Stimulated activated CD4-positive, alpha-beta T cell treated with anti-CD3 and anti-CD28 coated beads, TNF-alpha, amount 100 ng/mL, for 1 hour (primary cell): ENCODE measurements at places on chromosomes 1 and 21.
A peak's percentile ranks its signal among the peaks of the same experiment; 100 is the strongest.

DNA sequence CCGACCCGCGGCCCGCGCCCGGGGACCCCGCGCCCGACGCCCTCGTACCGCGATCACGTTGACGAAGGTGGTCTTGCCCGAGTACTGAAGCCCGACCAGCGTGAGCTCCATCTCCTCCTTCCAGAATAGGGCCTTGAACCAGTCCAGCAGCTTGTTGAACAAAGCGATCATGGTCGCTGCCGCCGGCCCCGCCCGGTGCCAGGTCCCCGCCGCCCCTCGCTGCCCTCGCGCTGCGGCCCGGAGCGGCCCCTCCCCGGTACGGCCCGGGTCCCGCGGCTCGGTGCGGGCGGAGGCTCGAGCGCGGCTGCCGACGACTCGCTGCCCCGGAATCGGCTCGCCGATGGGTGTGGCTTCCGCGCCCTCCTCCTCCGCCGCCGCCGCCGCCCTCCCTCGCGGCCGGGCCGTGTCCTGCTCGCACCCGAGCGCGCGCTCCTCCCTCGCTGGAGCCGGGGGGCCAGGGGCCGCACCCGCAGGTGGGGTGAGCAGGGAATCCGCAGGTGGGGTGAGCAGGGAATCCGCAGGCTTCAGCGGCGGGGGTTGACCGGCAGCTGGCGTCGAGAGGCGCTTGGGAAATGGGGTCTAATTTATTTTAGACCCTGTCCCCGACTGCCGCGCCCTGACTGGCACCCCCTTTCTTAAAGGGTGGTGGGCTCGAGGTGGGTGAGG lies at the start of gene ARL8A:
Gene ARL8A (minus strand): TSS at position 336 of the 666 bp plus-strand sequence. CDS start 165 bp downstream, at position 171.
- peak; percentile 58 for DNase-seq

GRCh38 chr1:28815533-28816185 lies 3.7 kb downstream of the OPRD1 start:
- DNase-seq, result no peak

GRCh38 chr1:158153746-158154444 lies 26.8 kb upstream of the CD1D start:
- no peak for DNase-seq

- DNase-seq, result no peak
Measured at GRCh38 chr1:117183112-117183511, 27.6 kb downstream of the VTCN1 start.

- no peak for DNase-seq
Measured at GRCh38 chr1:150846473-150847146, 29.8 kb downstream of the ARNT start.

DNA sequence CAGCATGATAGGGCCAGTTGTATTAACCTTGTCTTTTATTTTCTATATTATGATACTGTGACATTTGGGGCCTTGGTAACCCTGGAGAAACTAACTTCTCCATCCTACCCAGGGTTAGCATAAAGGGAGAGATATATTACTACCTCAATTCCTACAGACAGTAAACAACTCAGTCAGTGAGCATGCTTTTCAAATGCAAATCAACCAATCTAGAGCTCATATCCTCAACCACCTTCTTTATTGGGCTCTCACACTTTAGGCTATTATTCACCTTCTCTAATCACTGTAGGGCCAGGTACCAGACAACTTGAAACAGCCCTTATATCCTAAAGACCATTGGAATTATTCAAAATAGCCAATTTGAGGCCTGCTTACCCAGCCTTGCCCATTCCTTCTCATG lies 477.6 kb downstream of the PTPRC start:
- DNase-seq, result no peak

GRCh38 chr1:117600966-117601365 lies 4.9 kb upstream of the TENT5C start:
- DNase-seq, result no peak

- no peak for DNase-seq
Measured at GRCh38 chr1:34774957-34775356, 6.1 kb upstream of the GJB3 start.

DNA sequence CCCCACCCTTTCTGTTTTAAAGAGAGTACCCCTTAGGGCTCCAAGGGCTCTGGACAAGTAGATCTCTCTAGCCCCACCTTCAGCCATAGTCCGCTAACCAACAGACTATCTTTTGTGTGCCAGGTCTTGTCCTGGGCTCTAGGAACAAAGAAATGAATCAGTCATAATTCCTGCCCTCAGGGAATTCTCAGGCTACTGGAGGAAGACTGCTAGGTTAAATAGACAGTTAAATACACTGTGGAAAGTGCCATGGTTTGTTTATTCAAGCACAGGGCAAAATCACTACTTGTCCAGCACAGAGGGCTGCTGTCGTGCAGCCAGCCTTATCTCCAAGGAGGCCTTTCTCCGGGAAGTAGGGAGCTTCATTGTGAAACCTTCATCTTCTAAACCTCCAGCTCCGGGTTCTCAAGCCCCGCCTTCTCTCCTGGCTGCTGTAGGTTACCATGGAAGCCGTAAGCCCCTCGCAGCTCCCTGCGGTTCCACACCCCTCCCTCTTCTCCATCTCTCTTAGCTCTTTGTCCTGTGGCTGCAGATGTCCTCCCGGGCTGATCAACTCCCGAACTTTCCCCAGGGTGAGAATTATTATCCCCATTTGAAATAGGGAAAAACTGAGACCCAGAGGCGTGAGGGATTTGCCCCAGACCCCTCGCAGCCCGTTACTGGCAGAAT lies 29.8 kb downstream of the SHISAL2A start:
- DNase-seq, result no peak

- no peak for DNase-seq
Measured at GRCh38 chr1:63643517-63643916, 50.3 kb downstream of the PGM1 start.

GRCh38 chr21:44329086-44329889 lies 9.9 kb downstream of the CFAP410 start:
- no peak for DNase-seq

GRCh38 chr1:239987103-239987745 lies 104.5 kb upstream of the FMN2 start:
- no peak for DNase-seq

- no peak for DNase-seq
Measured at GRCh38 chr21:44855572-44855971, 17.9 kb downstream of the PTTG1IP start.

- DNase-seq, result no peak
Measured at GRCh38 chr1:245310571-245311531, 156.1 kb downstream of the KIF26B start.

DNA sequence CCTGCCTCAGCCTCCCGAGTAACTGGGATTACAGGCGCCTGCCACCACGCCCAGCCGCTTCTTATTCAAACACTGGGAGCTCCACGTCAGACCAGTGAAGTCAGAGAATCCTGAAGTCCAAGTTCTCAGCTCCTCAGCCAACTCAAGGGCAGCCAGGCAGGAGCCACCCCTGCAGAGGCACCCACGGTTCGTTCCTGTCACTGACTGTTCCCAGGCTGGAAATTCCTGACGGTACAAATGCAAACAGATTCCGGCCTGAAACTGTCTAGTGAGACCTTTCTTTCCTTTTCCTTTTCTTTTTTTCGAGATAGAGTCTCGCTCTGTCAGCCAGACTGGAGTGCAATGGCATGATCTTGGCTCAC lies 11.7 kb downstream of the SLC35E2B start:
- no peak for DNase-seq

DNA sequence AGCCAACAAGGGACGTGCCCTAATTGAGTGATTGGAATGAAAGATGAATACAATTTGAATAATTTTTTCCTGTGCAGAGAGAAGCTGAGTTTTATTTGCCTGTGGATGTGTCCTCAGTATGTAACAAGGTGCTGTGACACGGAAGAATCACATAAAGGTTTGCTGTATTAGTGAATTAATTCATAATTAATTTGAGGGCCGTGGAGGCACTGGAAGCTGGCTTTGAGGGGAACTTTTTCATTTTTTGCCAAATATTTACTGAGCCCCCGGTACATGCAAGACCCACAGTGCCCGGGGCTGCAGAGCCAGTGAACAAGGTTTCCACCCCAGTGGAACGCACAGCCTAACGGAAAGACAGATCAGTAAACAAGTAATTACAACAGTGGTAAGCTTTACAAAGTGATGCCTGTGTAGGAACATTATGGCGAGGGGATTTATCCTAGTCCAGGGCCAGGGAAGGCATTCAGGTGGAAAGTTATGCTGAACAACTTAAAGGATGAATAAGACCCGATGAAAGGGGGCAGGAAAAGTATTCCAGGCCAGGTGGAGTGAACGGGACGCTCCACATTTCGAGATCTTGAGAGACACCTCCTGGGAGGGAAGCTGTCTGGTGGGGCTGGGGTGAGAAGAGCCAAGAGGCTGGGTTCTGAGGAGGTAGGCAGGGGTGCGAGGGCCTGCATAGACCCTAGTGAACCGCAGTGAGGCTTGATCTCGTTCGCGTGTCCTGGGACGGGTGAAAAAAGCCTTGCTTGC lies 773 bp upstream of the RCC2 start:
- no peak for DNase-seq

DNA sequence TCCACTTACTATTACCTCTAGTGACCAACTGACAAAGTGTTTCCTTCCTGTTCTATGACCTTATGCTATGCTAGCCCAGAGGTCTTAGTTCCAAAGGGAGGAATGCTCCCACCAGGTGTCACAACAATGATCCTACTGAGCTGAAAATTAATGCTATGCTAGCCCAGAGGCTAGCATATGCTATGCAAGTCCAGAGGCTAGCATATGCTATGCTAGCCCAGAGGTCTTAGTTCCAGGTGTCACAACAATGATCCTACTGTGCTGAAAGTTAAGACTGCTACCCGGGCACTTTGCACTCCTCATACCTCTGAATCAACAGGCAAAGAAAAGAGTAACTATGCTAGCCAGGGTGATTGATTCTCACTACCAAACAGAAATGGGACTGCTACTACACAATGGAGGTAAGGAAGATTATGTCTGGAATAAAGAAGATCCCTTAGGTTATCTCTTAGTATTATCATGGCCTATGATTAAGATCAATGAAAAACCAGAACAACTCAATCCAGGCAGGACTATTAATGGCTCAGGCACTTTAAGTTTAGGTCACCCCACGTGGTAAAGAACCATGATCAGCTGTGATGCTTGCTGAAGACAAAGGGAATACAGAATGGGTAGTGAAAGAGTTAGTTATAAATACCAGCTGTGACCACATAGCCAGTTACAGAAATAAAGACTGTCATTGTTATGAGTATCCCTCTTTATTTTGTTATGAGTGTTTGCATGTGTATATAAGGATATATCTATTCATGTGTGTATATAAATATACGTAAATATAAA lies 114.1 kb downstream of the CSMD2 start:
- DNase-seq, result no peak

- DNase-seq, result no peak
Measured at GRCh38 chr1:229856009-229856650, 210.9 kb upstream of the GALNT2 start.

- DNase-seq, result no peak
Measured at GRCh38 chr1:8666389-8667167, 150.9 kb downstream of the RERE start.

- DNase-seq, result no peak
Measured at GRCh38 chr21:42562816-42563215, 49.2 kb downstream of the SLC37A1 start.

DNA sequence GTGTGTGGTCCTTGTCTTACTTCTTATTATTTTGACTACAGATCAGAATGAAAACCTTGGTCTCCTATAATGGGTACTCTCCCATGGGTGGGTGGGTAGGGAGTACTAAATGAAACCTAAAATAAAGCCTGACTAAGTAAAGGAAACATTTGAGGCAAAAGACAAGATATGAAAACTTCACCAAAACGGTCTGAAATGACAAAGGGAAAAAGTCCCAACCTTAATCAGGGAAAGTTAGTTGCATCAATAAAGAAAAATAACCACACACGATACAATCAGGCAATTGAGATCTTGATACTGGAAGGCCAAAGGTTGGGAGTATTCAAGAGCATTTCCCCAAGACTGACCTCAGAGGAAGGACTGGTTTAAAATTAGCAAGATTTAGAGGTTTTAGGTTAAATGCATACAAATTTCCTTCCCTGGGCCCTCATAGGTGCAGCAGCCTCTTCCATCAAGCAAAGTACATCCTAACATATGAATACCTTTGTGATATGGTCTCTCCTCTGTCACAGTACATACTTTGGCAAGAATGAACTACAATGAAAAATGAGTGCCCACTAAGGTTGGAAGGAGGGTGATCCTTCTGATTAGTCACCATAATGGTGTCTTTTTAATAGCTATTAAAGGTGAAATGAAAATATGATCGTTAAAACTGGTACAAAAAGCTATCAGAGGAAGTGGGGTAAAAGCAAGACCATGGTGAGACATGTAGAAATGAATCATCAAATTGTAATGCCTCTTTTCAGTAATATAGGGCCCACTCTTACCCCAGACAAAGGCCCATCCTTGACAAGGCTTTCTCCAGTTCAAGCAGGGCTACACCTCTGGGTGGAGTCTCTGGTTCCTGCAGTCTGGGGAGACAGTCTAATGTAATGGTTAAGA lies 15.3 kb upstream of the TNFSF4 start:
- DNase-seq, result no peak

GRCh38 chr1:154536570-154536969 lies 21.9 kb downstream of the UBE2Q1 start:
- DNase-seq, result no peak

- no peak for DNase-seq
Measured at GRCh38 chr1:154962156-154962749, 671 bp upstream of the PYGO2 start.

DNA sequence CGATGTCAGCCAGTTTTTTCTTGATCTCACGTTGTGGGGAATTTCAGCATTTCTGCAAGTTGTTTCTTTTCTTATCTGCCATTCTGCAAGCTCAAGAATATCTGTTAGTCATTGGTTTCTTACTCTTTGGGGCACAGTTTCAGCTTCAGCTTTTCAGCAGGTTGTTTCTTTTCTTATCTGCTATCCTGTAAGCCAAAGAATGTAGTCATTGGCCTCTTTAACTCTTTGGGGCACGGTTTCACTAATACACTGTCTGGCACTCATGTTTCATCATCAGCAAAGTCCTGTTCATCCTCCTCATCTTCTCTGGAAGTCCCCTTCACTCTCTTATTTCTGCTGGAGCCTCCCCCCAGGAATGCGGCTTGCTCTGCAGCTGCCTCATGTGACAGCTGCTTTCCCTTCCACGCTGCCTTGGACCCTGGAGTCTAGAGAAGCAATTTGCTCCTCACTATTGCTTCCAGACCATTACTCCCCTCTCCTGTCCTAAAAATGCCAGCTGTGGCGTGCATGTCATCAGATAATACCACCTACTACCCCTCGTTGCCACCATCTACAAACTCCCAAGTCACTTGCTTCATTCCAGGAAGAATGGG lies 67.0 kb upstream of the CACNA1E start:
- no peak for DNase-seq

GRCh38 chr1:174999936-175000696 lies at the start of gene CACYBP:
Gene CACYBP, plus strand, starts transcription at chr1:174999947. Its CDS starts 234 bp downstream, at chr1:175000181.
- no peak for DNase-seq

- DNase-seq, result no peak
Measured at GRCh38 chr1:39927538-39927937, 25.8 kb upstream of the MYCL start.

GRCh38 chr21:45919593-45919992 lies 62.0 kb upstream of the COL6A1 start:
- DNase-seq, result no peak

DNA sequence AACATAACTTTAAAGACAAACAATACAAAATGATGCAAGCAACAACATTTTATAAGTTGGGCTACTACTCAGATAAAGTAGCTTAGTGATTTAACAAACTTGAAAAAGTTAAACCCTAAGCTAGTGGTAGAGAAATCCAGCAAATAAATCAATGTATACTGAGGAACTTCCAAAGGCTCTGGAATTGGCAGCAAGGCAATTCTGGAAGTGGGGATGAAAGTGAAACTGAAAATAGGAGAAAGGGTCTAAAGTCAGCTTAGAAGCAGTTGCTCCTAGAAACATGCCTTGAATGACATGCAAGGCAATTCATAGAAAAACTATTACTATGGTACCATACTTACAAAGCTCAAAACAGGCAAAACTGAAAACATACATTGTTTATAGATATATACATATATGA lies 90.0 kb upstream of the CAMK1G start:
- no peak for DNase-seq
